ENCODE measurements at places on chromosomes 4 and X.

DNA sequence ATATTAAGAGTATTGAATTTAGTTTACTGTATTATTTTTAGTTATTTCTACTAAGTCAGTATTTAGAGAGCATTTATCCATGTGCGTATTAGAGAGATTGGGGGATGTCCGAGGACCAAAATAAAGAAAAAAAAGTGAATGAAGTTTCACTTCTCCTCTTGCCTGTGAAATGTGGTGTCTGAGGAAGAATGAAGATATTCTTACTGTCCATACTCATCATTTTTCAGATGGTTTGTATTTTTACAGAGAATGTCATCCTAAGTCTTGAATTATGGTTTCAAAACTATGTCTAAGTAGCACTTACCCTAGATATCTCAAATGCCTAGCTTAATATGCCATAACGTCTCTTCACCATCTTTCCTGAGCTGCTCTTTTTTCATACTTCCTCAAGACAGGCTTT is 854.3 kb downstream of the C4orf33 start:
- no peak for DNase-seq

DNA sequence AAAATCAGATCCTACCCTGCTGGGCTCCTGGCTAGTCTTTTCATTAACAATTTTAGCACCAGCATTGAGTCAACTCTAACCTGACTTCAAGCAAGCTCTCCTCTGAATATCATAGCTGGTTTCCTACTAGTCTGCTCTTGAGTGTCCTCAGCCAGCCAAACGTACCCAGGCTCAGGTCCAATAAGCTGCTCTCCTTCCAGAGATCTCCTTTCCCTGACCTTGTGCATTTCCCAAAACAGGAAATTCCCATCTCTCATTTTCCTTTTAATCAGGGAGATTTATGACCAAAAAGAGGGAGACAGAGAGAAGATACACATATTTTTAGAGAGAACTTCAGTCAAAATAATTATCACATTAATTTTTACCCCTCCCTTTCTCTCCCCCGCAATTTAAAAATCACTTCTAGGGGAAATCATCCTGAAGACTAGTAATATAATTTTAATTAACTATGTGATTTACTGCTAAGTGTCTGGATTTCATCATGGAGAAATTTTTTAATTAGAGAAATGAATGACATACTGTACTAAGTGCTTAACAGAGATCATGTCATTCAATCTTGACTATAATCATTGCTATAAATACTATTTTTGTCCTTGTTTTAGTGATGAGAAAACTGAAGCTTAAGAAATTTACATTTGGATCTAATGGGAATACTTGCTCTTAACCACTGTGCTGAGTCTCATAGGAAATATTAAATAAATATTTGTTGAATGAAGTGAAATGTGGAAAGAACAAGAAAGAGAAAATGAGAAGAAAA is 421.7 kb upstream of the INTU start:
- no peak for DNase-seq

- no peak for DNase-seq
These were observed 66.2 kb upstream of the TACR3 start for GRCh38 chr4:103786014-103786413.

GRCh38 chrX:72052415-72053090 is 79.2 kb downstream of the RTL5 start:
- DNase-seq = peak; percentile 36

- DNase-seq = peak; percentile 72
These were observed 16.0 kb downstream of the MEPE start for GRCh38 chr4:87848622-87849351.

DNA sequence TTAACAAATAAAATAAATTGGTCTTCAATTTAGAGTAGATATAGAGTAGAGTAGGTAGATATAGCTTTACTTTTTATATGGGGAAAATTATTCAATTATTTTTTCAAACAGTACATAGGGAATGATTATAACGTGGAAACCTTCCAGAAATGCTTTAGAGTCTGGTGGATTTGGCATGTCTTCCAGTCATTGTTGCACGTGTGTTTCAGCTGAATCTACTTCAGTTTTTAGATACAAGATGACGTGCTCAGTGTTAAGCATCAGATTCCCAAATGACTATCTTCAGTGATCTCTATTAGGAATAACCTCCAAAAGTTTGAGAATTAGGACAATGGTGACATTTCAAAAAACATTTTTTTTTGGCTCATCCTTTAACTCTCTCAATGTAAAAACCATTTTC is 616.9 kb downstream of the ANKRD50 start:
- no peak for DNase-seq

GRCh38 chrX:39936886-39937770 is 160.6 kb downstream of the BCOR start:
- DNase-seq = no peak

- no peak for DNase-seq
These were observed 430.3 kb downstream of the GALNTL6 start for GRCh38 chr4:172243551-172243950.

DNA sequence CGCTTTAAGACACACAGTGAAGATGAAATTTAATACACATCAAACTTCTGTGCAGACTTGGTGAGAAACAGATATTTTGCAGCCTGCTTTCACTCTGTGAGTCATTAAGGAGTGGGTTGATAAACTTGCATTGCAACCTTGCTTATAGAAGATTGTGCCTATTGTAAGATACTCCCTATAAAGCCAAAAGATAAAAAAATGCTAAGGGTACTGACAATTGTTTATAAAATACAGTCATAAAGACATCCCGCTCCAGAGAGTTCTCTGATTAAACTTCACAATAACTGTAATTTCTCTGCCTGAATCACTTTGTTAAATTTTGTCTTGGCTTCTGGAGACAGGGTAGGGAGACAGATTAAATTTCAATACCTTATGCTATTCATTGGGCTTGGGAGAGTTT is 49.1 kb downstream of the GALNT7 start:
- DNase-seq = peak; percentile 31

DNA sequence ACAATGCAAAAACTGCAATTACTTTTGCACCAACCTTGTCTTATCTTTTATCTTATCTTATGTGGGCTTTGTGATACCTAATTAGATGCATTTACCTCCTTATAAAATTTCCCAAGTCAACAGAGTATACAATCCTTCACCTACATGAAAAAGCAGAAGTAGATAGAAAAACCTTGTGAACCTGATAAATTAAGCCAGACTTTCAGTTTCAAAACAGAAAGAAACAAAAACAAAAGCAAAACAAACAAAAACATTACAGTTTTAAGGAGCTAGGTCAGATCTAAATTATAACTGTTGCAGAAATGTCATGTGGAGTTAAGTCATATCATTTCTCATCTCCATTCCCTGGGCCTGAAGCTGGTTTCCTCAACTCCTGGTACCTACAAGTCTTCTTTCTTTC is 24.9 kb upstream of the CXXC4 start:
- DNase-seq = no peak

DNA sequence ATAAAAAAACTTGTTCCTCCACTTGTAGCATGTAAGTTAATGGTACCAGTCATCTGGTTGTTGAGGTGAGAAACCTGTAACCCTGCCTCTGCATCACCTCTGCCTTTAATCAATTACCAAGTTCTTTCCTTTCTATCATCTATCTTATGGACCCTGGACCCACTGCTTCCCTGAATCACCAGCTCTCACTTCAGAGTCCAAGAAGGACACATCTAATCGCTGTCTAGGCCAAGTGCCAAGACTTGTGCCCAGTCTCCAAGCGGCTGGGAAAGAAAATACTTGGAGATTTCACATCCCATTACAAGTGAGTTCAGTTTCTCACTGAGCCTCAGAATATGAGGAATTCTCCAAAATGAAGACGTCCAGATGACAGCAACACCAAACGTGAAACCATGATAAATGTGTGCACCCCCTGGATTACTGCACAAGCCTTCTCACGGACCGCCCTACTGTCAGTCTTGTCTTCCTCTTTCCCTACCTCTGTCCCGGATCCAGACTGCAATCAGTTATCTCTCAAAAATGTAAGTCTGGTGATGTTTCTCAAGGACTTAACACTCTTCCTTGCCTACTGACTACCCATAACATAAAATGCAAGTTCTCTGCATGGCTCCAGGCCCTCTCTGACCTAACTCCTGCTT is 10.4 kb downstream of the PALLD start:
- DNase-seq = no peak

GRCh38 chrX:43655151-43656004 is 721 bp upstream of the MAOA start:
- DNase-seq = peak; percentile 25

- peak; percentile 40 for DNase-seq
These were observed 104.1 kb downstream of the ZNF518B start for GRCh38 chr4:10353110-10353509.

GRCh38 chr4:168605411-168605810 is 108.6 kb downstream of the PALLD start:
- peak; percentile 71 for DNase-seq

GRCh38 chr4:1240721-1241465 is 8.0 kb downstream of the CTBP1 start:
- no peak for DNase-seq

Measured in EH (cell line).